ENCODE measurements at places on chromosomes 2 and 18.

DNA sequence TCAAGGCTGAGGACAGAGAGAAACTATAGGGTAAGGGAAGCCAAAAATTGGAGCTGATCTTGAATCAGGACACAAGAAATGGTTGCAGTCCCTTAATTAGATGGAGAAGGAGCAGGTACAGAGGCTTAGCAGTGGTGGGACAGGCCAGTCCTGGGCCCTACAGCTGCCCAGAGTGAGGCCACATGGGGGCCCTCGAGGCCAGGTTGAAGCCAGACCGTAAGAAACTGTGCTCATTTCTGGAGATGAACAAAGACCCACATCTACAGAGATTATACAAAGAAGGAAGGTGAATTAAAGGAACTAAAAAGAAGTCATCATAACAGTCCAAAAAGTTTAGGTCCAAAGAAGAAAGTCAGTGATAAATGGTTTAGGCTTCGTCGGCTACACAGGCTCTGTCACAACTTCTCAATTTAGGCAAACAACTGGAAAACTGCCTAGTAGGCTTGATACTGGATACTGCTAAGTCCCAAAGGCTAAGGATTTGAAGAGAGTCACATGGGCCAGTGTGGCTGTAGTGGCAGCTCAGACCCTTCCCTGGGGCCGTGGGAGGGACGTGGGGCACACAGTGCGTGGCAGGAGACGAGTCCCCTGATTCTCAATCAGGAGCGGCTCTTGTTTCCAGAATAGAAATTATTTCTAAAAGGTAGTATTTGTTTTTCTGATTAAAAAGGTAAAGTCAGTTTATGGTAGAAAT, 50.4 kb upstream of the CNGA3 start:
- no peak for DNase-seq

DNA sequence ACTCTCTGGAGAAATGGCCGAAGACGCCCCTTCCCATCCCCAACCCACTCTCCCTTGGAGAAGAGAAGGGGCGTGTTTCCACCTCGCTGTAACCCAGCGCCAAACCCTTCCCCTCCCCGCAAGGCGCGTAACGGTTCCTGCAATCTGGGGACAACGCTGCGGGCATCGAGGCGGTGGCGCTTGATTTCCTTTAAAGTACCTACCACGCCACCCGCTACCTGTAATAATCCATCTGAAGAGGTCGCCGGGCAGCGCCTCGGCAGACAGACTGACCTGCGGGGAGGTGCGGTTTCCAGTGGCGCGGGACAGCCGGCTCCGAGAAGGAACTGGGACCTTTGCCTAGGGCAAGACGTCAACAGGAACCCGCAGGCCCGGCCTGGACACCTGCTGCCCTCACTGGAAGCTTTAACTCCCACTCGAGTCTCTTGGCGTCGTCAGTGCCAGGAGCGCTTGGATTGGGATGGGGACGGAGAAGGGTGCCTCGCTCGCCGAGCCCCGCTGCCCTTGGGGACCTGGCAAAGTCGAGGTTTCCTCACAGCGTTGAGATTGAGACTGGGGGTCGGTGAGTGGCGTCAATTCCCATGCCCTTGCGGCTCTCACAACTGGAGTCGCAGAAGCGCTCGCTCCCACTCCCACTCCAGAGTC, at the start of gene CYP1B1:
TSS of gene CYP1B1 (minus strand) at position 645 of the 645 bp plus-strand sequence. CDS start 763 bp downstream, outside the sequence.
- DNase-seq, result no peak

DNA sequence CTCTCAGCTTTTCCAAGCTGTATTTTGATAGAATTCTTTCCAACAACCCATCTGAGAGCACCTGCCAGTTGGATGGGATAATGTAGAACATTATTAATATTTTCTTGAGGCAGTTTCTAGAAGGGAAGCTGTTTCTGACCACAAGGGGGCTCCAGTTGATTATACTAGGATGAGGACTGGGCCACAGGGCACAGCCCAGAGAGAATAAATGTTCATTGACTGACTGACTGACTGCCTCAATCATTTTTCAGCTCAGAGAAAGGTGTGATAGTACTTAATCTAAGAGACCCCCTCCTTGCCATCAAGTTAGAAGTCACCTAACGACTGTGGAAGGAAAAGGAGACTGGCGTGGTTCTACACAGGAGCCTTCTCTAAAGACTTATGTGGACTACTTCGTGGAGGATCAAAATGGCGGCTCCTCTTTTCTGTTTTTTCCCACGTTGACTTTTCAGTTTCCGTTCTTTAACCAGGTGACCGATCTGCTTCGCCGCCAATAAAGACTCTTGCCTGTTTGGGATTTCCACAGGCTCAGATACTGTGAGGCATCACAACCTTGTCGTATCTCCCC, 31.9 kb upstream of the CREG2 start:
- peak; percentile 49 for DNase-seq

DNA sequence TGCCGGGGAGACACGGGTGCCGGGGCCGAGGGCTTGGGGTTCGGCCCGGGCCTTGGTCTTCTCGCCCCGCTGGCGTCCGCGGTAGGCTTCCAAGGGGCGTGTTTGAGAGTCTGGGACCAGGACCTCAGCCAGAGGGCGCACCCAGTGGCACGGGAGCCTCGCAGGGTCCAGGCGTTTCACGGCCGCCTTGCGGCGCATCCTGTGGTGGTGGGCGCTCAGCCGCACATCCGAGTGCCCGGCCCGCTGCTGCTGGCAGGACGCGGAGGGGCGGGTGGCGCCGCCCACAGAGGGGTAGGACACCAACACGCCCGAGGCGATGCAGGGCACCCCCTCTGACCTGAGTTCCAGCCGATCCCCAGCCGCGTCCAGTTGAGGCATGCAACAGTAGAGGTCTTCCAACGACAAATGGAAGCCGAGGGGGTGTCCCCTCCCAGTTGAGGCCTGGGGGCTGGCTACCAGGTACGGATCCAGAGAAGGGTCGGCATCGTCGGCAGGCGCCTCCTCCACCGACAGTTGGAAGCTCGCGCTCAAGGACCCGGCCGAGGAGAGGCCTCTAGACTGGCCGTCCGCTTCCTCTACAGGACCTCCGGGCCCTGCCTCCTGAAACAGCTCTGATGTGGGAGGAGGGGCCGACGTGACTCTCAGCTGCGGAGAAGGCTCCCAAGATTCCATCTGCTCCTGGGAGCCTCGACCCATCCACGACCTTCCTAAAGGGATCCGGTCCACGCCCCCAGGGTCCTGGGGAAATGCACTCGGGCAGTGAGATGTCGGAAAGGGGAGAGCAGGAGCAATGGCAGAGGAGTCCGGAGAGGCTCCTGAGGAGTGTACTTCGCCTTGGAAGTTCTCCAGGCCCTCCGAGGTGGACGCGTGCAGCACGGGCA, 6.3 kb downstream of the C2orf81 start:
- peak; percentile 71 for DNase-seq

DNA sequence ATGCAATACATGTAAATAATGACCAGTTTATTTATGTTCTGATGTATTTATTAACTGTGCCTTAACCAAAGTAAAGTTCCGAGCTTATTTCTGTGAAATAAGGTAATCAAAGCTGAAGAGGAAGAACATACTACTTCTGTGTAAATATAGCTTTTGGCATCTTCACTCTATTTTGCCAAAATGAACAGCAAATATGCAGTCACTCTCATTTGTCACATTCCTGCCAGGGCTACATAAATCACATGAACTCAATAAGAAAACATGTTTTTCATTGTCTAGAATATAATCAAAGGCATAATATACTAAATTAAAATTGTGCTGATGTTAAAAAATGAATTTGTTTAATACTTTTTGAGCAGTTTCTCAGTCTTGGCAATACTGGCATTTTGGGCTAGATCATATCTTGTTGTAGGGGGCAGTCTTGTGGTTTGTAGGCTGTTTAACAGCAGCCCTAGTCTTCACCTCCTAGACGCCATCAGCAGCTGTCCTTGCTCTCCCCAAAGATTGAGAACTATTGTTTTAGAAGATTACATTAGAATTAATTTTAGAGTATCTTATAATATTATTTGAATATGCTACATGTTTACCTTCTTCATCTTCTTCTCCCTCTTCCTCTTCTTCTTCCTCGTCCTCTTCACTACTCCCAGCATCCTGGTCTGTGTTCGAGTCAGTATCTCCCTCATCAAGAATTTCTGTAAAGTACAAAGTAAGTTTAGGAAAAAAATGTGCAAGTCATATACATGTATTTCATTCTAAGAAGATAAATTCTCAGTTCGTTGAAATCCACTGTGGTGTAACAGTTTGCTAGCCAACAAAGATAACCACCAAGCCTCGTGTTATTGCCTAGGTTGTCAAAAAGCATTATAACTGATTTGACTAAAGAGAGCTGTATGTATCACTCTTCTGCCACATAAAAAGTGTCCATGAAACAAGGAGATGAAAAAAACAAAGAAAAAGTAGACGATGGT, 41.5 kb downstream of the CWC22 start:
- no peak for DNase-seq

DNA sequence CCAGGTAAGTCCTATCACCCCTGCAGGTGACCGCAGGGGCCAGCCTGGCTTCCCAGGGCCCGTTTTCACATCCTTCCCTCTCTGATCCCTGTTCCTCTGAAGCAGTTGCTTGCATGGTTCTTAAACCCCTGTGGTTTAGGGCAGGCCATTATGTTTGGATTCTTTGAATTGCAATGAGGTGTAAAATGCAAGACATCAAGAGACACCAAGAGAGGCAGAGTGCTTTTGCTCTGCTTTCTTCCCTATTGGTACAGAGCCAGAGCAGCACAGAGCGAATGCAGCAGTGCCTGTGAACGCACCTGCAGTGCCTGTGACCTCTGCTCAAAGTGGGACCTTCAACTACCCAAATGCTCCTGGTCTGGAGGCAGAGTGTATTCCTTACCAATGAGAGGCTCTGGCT, 7.6 kb downstream of the RFX8 start:
- DNase-seq, result no peak

GRCh38 chr2:196248467-196249094, 77.2 kb upstream of the STK17B start:
- DNase-seq, result no peak

- DNase-seq, result no peak
Measured at GRCh38 chr2:191961556-191961955, 114.7 kb upstream of the CAVIN2 start.

GRCh38 chr18:66990909-66991308, 387.0 kb upstream of the CDH19 start:
- no peak for DNase-seq

- DNase-seq, result no peak
Measured at GRCh38 chr2:65000644-65001043, 11.4 kb downstream of the SLC1A4 start.

- no peak for DNase-seq
Measured at GRCh38 chr18:37284260-37284659, 281.3 kb downstream of the CELF4 start.

DNA sequence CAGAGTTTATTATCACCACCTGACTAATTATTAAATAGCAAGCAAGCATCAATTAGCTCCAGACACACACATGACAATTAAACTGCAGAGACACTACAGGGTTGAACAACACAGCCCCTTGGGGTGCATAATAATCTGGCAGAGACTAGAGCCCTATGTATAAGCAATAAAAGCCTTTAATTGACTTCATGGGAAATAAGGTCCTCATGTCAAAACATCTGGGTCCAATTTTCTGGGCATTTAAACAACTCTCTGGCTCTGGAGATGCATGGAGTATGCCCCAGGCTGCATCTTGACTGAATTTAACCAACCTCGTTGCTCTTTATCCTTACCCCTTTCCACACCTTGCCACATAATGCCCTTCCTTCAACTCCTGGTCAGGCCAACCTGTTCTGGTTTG, 270.7 kb upstream of the THUMPD2 start:
- DNase-seq, result no peak

DNA sequence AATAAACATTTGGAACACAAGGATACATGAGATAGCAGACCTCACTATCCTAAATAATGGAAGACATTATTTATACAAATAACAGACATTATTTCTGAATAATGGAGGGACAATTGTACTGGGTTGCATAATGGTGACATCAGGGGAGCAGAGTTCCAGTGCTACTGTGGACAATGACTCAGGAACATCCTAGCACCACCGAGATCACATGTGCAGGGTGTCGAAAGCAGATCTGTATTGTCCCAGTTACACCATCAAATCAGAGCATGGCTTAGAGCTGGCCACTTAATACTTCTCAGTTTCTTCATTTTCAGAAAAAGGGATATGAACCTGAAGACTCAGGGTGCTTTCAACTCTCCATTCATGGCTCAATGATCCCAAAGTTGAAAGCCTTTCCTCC, 249.1 kb upstream of the RBMS1 start:
- no peak for DNase-seq

GRCh38 chr2:219274361-219274921, 4.7 kb upstream of the DNAJB2 start:
- no peak for DNase-seq

GRCh38 chr2:216863946-216864345, 4.1 kb upstream of the TNP1 start:
- DNase-seq, result no peak

DNA sequence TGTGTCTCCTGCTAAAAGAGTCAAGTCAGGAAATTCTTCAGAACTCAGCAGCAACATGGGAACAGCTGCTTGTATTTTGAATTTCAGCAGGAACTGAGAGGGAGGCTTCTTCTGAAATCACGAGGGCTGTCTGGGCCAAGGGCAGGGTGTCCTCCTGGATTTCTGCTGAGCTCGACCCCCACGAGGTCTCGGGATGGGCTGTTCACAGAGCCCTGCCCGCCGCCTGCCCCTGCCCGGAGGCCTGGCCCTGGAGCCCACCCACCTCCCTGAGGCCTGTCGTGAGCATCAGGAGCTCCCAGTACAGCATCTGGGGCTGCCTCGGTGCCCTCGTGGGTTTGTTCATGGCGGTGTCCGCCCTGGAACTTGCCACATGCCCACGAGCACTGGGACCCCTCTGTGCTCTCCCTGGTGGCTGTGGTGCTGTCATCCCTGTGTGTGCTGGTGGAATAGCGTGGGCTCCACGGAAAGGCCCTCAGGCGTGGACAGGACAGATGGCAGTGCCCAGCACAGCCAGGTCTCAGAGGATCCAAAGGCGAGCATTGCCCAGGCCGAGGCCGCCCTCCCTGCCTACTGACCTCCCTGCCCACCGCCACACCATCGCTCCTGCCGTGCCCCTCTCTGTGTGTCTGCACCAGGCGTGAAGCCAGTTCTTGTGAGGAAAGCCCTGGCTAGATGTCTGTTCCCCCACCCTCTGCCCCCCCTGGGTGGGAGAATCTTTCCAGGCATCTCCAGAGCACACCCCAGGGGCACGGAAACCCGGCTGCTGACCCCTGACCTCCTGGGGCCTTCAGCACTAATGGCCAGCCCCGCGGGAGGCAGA, 25.9 kb downstream of the RAMP1 start:
- peak; percentile 67 for DNase-seq

DNA sequence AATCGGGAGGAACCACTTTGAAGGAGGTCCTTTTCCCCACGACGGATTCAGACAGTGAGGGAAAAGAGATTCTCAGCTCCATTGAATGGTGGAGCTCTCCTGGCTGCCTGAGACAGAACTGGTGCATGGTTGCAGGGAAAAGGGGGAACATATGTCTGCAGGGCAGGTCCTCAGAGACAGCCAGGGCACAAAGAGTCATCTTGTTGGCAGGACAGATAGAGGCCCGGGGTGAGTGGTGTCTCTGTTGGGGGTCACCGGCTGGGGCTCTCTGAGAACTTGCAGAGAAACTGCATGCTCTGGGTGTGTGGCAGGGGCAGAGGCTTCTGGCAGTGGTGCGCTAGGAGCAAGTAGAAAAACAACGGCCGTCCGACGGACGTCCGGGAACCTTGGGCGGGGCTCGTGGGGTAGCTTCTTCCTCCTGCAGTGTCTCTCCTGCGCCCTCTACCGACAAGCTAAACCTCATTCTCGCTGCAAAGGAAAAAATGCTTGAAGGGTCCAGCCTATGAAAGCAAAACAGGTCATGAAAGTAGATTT, 94.3 kb downstream of the CDCA7 start:
- peak; percentile 49 for DNase-seq
